ENCODE measurements at places on chromosomes 1 and 21.

DNA sequence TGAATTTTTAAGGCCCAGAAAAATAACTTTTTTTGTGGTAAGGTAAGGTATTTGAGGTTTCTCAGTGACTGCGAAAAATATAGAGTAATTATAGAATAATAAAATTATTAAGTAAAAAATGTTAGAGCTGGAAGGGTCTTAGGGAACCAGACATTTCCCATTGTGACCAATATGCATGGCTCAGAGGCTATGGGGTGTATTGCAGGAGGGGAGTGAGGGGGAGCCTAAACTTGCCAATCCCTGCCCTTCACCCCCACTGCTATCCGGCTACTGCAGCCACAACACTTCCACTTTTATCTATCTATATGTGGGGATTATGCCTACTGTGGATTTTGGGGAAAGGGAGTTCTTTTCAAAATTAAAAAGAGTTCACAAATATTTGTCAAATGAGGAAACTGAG lies 7.6 kb upstream of the GADD45A start:
- no peak for DNase-seq

- DNase-seq = no peak
These were observed 29.3 kb downstream of the SLC5A9 start for GRCh38 chr1:48251821-48252220.

GRCh38 chr1:14940285-14940870 lies 213.2 kb upstream of the TMEM51 start:
- no peak for DNase-seq

DNA sequence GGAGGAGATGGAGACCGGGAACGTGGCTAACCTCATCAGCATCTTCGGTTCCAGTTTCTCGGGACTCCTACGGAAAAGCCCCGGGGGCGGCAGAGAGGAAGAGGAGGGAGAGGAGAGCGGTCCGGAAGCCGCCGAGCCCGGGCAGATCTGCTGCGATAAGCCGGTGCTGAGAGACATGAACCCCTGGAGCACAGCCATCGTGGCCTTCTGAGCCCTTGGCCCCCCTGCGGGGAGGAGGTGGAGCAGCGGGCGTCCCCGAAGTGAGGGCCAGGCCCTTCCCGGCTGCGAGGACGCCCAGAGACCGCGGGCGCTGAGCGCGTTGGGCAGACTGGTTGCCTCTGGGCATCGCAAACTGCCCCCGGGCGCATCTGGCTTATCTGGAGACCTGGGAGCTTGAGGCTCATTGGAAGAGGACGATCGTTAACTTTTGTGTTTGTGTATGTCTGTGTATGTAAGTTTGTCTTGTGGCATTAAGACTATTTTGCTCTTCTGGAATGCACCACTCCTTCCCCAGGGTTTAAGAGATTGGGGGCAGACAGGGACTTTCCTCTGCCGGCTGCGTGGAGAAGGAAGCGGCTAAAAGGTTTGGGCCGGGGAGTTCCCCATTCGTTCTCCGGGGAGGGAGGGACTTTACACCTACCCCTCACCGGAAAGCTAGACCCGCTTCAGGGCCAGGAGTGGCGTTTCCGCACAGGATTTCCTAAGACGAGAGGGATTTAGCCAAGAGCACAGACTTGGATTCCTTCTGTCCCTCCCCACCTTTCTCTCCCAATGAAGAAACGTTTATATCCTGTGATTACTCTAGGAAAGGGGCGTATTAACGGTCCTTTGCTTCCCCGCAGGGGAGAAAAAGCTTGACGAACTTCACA lies 1.4 kb downstream of the IER5 start:
- peak; percentile 65 for DNase-seq

DNA sequence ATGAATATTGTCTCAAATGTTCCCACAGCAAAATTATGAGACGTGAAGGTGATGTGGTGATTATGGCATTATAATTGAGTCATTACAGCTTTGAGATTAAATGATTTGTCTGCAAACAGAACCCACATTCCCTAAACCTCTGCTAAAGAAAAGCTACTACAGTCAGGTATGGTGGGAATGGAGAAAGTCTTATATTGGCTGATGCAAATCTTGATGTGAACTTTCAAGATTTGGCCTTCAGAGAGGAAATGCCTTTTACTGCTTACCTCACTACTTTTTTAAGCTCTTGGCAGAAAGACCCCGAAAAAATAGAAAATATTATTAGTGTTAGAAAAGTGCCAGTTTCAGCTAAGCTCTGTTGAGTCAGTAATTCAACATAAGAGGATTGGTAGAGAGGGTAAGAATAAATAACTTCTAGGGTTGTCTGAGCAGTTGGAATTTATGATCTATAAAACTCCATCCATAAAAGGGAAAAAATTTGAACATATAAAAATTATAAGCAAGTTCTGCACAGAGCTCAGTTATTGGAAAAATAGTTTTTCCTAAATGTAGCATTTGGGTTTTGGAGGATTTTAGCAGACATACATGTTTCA lies 47.8 kb upstream of the RGS5 start:
- DNase-seq = no peak

GRCh38 chr21:39675993-39676661 lies 63.4 kb downstream of the B3GALT5 start:
- no peak for DNase-seq

- DNase-seq = no peak
These were observed 141.4 kb downstream of the SYT2 start for GRCh38 chr1:202568826-202569225.

- no peak for DNase-seq
These were observed 965.8 kb downstream of the PLA2G4A start for GRCh38 chr1:187794561-187794960.

DNA sequence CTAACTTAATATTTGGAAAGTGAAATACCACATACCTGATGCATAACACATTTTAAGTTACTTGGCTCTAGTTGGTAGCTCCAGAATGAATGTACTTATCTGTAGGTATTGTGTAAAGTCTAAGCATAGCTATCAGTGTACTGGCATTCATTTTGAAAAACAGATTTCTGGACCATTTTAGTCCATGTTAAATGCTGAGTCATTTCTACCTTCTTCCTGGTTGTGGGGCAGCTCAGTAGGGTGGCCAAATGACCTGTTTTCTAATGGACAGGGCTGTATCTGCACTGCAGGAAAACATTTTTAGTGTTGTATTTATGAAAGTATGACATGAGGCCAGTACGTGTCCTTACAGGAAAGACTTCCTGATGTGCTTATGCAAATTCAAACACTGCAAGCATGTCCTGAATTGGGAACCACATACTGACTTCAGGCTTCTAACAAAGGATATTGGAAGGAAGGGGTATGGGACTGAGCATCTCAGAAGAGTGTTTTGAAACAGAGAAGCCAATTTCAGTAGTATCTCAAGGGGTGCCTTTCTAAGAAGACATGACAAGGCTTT lies 300.3 kb upstream of the B3GALT2 start:
- no peak for DNase-seq

DNA sequence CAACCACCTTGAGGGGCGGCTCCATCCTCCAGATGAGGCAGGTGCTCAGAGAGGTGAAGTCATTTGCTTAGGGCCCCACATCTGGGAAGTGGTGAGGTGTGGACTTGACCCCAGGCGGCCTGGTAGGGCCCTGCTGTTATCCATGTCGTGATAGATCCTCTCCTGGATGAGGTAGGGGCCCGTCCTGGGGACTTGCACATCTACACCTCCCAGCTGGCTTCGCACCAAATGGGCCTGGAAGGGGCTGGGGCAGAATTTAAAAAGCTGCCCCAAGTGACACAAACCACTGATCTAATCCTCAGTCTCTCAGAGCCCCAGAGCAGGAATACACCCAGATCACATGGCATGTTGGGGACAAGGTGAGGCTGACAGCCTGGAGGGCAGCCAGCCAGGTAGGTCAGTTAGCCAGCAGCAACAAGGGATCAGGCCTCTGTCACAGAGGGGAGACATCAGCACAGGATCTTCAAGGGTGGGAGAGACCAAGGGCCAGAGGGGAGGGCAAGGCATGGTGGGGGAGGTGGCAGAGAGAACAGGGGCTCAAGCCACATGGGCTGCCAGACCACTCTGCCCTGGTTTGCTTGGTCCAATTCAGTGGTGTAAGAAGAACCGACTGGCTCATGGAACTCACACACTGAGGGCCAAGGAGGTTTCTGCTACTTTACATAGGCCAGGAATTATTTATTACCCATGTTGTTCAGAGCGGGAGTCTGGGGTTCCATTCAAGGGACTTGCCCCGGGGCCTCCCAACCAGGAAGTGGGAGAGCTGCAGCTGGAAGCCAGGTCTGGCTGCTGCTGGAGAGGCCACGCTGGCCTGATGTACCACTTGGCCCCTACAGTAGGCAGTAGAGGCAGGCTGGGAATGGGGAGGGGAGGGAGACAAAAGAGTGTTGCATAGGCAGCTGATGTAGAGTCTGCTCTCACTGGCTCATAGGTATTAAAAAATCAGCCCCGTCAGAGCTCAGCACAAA lies 12.1 kb downstream of the LRP8 start:
- no peak for DNase-seq

- no peak for DNase-seq
These were observed 280.5 kb upstream of the CAMK1G start for GRCh38 chr1:209302779-209303568.

GRCh38 chr1:65606426-65606825 lies 186.0 kb downstream of the LEPR start:
- DNase-seq = no peak

- DNase-seq = no peak
These were observed 89.6 kb downstream of the UBIAD1 start for GRCh38 chr1:11362547-11363021.

DNA sequence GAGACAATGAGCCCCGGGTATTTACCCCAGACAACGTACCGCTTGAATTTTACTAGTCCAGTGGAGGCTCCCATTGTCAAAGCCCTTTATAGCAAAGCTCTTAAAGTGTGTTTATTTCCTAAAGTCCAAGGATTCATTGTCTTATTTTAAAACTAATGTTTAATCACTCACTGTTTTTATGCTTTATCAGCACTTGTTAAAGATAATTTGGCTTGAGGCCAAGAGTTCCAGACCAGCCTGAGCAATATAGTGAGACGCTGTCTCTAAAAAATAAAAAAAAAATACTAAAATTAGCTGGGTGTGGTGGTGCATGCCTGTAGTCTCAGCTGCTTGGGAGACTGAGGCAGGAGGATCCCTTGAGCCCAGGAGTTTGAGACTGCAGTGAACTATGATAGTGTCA lies 202.8 kb downstream of the RYR2 start:
- DNase-seq = no peak

- no peak for DNase-seq
These were observed 70.8 kb downstream of the JAK1 start for GRCh38 chr1:64895500-64895899.

DNA sequence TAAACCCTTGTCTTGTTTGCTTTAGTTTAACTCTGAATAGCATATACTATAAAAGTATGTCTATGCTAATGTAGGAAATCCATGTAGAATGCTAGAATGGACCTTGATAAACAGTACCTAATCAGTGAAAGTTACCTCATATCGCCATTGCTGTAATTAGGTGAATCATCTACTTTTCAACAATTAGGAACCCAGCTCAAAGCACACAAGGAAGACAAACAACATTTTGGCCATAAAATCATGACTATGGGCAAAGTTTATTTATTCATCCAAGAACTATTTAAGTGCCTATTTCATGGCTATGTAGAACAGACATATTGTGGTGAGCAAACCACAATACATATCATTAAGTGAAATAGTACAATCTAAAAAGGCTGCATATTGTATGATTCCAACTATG lies 1043.2 kb downstream of the BRINP3 start:
- no peak for DNase-seq

DNA sequence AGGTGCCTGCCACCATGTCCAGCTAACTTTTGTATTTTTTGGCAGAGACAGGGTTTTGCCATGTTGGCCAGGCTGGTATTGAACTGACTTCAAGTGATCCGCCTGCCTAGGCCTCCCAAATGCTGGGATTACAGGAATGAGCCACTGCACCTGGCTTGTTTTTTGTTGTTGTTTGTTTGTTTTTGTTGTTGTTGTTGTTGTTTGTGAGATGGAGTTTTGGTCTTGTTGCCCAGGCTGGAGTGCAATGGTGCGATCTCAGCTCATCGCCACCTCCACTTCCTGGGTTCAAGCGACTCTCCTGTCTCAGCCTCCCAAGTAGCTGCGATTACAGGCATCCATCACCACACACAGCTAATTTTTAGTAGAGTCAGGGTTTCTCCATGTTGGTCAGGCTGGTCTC lies 7.1 kb upstream of the L1TD1 start:
- no peak for DNase-seq

- no peak for DNase-seq
These were observed 148.2 kb downstream of the DISC1 start for GRCh38 chr1:231774719-231775335.

- DNase-seq = no peak
These were observed 91.7 kb downstream of the DTL start for GRCh38 chr1:212127221-212127620.

DNA sequence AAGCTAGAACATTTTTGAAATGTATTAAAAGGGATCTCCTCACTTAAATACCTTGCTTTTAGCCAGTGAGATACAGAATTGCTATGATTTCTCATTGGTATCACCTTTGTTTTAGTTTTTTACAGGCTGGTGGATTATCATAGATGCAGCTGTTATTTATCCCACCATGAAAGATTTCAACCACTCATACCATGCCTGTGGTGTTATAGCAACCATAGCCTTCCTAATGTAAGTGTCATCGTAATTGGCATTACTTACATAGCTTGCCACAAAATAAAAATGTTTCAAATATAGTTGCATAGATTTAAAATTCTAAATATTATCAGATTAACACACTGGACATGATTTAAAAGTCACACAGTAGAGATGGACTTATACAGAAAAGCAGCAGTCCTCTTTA lies 4.7 kb downstream of the TMEM50A start:
- no peak for DNase-seq

GRCh38 chr1:96104506-96104905 lies 617.1 kb upstream of the PTBP2 start:
- no peak for DNase-seq

GRCh38 chr1:151612501-151613281 lies 841 bp downstream of the SNX27 start:
- no peak for DNase-seq

Measured in stimulated activated CD4-positive, alpha-beta T cell treated with anti-CD3 and anti-CD28 coated beads, TNF-alpha, amount 100 ng/mL, for 4 hours (primary cell).